ENCODE measurements at places on chromosomes 2 and 18.

DNA sequence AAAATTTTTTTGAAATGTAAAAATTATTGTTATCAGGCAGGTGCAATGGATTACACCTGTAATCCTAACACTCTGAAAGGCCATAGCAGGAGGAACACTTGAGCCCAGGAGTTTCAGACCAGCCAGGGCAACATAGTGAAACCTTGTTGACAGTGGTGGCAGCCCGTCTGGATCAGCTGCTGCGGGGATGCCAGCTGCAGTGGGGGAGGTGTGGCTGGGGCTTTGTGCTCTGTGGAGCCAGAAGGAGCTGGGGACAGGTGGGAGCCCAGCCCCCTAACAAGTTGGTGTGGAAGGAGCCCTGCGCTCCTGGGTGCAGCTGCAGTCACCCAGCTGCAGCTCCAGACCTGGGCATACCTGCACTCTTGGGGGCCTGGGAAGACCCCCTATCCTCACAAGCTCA, 182.4 kb upstream of the MC4R start:
- no peak for DNase-seq

DNA sequence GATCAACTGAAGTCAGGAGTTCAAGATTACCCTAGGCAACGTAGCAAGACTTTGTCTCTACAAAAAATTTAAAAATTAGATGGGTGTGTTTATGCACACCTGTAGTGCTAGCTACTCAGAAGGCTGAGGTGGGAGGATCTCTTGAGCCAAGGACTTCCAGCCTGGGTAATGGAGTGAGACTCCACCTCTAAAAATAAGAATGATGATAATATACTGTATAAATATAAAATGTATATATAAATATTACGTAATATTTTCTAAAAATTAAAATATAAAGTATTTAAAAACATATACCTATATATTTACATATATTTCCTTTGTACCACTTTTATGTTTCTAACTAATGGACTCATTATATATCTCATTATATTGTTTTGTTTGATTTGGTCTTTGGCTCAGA, 409.5 kb upstream of the REG3G start:
- DNase-seq = no peak

DNA sequence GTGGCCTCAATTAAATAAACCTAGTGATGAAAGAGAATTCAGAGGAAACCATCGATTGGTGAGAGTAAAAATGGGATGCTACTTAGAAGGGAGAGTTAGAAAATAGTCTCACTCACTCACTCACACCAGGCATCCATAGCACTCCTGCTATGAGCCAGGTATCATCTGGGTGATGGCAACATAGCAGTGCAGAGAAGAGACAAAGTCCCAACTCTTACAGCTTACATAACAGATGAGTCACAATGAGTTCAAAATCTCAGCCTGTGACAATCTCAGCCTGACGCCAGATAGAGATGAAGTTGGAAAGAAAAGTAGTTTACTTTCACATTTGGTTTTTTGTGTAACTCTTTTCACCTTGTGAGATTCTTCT, 55.4 kb upstream of the THOC1 start:
- no peak for DNase-seq

- DNase-seq = no peak
These were observed 41.3 kb downstream of the KIF3C start for GRCh38 chr2:25941042-25941441.

DNA sequence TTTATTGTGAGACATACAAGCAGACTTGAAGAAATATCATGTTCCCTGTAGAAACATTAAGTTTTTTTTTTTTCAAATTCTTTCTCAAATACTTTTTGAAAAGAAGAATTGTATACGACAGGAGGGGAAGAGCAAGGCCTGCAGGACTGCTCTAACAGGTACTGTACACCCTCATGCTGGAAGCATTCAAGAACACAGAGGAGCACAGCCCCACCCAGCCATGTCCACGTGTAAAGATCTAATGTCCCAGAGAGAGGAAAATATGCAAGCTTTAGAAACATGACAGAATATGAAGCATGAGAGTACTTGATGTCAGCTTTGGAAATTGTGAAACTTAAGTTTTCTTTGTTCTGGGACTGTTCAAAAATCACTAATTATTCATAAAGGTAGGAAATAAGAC, 191.6 kb downstream of the TTC32 start:
- DNase-seq = no peak

GRCh38 chr18:3901811-3902210, 451.8 kb downstream of the TGIF1 start:
- no peak for DNase-seq

DNA sequence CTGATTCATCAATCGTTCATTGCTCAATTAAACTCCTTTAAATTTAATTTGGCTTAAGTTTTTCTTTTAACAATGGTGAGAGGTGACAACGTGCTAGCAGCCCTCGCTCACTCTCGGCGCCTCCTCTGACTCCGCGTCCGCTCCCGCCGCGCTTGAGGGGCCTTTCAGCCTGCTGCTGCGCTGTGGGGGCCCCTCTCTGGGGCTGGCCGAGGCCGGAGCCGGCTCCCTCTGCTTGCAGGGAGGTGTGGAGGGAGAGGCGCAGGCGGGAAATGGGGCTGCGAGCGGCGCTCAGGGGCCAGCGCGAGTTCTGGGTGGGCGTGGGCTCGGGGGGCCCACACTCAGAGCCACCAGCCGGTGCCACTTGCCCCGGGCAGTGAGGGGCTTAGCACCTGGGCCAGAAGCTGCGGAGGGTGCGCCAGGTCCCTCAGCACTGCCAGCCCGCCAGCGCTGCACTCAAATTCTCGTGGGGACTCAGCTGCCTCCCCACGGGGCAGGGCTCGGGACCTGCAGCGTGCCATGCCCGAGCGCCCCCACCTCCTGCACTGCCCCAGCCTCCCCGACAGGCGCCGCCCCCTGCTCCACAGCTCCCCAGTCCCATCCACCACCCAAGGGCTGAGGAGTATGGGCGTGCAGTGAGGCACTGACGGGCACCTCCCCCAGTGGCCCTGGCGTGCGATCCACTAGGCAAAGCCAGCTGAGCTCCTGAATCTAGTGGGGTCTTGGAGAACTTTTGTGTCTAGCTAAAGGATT, 19.6 kb downstream of the ANKMY1 start:
- DNase-seq = no peak

DNA sequence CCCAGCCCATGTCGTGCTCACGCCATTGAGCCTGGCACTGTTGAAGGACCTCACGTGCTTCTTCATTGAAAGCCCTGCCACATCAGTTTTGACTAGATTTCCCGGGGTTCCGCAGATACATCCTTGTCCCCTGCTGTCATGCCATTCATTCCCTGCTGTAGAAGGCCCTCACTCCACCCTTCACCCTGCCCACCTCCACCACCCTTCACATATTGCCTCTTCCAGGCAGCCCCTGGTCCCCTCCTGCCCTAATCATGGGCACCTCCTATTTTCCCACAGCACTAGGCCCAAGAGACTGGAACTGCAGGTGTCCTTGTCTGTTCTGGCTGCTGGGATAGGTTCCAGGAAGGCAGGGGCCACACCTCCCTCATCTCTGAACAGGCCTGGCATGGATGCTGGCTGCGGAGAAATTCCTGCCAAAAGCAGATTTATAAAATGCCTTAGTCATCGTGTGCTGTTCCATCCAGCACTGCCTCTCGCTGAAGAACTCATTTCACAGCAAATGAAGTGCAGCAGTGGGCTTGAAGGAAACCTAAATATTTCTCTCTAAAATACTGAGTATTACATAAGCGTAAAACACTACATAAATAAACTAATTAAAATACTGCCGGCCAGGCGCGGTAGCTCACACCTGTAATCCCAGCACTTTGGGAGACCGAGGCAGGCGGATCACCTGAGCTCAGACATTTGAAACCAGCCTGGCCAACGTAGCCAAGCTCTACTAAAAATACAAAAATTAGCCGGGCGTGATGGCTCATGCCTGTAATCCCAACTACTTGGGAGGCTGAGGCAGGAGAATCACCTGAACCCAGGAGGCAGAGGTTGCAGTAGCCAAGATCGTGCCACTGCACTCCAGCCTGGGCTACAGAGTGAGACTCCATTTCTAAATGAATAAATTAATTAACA, 38.4 kb downstream of the EIF4E2 start:
- no peak for DNase-seq

GRCh38 chr2:240287496-240288086, 147.1 kb upstream of the OTOS start:
- DNase-seq = no peak

GRCh38 chr2:219929835-219930234, 302.4 kb downstream of the SLC4A3 start:
- DNase-seq = no peak

DNA sequence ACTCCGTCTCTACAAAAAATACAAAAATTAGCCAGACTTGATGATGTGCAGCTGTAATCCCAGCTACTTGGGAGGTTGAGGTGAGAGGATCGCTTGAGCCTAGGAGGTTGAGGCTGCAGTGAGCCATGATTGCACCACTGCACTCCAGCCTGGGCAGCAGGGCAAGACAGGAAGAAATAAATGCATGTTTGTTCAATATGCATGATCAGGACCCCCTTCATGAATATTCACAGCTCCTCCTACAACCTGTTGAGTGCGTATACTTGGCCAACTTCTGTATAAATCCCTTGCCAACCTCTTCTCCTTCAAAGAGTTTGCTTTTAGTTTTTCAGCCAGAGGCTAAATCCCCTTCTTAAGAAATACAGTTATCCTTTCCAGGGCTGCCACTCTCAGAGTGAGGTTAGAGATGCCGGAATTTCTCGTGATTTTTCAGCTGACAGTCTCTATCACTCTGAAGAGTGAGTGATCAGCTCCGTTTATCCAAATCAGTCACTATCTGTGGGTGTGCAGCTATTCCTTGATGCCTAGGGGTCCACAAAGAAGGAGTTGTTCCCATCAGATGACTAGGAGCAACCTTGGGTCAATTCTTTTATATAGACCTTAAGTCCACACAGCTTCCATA, 39.2 kb downstream of the FAM161A start:
- DNase-seq = no peak

DNA sequence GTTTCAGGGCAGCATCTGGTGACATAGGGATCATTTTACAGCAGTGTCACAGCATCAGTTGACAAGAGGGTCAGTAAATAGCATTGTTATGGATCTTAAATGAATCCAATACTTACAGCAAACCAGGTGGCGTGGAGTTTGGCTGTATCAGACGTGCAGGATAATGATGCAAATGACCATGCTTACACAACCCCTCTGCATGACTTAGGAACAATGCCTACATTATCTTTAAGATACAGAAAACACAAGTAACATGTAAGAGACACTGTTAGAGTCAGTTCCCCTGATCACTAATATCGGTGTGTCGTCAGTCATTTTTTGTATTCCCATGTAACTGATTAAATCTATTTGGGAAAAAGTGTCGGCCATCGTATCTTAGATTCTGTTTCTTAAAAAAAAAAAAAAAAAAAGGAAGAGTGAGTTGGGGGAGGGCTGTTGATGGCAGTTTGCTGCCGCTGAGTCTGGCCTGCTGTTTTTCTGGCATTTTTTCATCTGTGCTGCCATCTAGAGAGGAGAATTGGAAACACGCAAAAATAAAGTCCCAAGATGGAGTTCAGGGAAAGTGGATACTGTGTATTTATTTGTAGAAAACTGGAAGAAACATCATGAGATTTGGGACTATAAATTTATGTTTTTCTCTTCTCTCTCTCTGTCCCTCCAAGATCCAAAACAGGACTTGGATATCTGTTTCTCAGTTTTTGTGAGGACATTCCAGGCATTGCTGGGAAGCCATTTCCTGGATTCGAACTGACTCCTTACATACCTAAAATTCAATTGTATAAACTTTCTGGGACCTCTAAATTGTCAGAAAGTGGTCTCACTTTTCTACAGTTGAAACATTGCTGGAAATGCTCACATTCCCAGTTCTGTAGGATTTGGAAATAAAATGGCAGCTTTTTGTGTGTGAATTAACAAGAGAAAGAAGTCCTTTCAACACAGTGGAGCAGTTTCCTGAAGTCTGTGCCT, 60.3 kb upstream of the AGPS start:
- peak; percentile 53 for DNase-seq

GRCh38 chr2:100882645-100883613, 63.0 kb downstream of the NPAS2 start:
- no peak for DNase-seq

GRCh38 chr2:136000502-136000901, 15.1 kb upstream of the DARS1 start:
- peak; percentile 16 for DNase-seq

DNA sequence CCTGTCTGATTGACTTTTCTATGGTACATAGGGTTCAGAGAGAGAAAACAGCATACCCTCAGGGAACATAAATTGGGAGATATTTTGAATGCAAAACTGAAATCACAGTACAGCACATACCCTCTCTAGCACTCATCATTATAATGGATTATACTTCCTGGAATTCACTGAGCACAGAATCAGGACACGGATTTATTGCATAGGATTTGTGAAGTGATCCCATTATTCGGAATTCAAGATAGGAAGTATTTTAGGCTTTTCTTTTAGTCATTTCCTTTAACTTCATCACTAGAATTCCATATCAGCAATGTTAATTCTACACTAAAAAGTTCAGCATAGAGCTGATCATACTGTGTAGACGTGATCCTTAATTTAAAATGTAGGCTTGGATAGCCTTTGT, 407.0 kb downstream of the PID1 start:
- no peak for DNase-seq

DNA sequence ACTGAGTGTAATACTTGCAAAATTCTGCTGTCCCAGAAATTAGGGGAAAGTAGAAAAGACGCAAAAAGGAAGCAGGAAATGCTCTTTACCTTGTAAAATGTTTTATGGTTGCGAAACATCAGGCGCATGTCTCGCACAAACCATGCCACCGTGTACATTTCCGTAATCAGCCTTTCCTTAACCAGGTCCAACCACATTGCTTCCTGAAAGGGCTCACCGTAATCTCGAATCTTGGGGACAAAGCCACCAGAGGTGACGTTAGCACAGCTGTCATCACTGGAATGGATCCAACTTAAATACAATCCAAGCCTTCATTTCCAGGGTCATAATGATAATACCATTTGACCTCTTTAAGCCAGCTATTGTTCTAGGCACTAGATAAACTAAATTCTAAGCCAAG, 49.3 kb downstream of the SP110 start:
- peak; percentile 94 for DNase-seq

All from GF-D8 (cell line).